Mucosa of descending colon (tissue), 3 donors: ENCODE measurements at places on chromosomes 2 and 18. TPM values are rescaled to one million over a fixed set of nuclear protein-coding genes. Genes with fewer than 3 reads are reported as not detected.

DNA sequence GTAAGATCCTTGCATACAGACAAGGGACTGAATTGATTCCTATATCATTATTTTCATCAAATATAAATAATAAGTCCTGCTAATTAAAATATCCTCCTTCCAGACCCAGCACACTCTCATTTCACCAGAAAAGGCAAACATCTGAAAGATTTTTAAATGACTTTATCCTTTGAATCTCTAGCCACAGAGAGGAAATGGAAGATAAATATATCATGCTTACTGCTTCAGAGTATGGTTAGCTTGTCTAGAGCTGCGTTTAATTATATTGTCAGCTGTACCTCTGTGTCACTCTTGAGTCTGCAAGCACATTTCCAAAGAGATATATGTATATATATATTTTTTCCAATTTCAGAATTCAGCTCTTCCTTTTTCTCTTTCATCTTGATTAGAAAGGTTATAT is 232.7 kb downstream of the TRIB2 start:
- DNase-seq: no peak

Gene C2orf72
- 13.7 TPM for total RNA-seq

Gene CYP27A1
- total RNA-seq: 70.0 TPM

Gene CKAP2L
- total RNA-seq: 1.2 TPM

Gene CFAP221
- total RNA-seq: 0.51 TPM

Gene C2orf78
- not detected for total RNA-seq
